Psoas muscle (tissue), 8 donors: ENCODE measurements at places on chromosomes 6 and 20. TPM values are rescaled to one million over a fixed set of nuclear protein-coding genes. Genes with fewer than 3 reads are reported as not detected.

Gene KCNB1
- 44.0 TPM for total RNA-seq

DNA sequence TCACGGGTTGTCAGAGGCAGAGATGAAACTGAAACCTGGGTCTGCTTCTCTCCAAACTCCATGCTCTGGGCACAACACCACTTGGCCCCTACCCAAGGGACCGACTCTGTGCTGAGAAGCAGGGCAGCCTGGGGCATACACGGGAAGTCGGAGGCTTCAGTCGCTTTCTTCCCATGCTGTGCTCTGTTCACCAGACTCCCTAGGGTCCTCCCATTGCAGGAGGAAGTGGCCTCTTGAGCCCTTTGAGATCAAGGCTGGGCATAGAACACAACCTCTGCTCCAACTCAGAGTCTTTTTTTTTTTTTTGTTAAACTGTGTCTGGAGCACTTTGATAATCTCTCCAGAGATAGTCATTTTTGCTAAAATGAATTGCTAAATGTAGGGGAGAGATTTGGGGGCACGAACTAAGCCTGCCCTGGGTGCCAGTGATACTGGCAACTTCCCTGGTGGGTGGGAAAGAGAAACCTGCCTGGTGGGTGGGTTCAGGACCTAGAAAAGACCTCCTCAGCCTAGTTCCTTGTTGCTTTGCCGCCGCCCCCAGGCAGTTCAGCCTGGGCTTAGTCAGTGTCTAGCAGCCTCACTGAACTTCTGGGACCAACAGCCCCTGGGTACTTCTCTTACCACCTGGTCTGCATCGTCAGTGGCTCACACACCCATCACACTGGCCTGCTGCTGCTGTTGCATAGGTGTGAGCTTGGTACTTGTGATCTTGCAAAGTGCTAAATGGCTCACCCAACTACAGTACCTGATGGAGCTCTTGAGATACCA lies 62.0 kb downstream of the PPP1R14C start:
- H3K27me3 ChIP-seq, result no peaks in the 10 kb centered on the region
- H3K4me3 ChIP-seq, result peak overlapping the region; percentile 60
- no peaks in the 10 kb centered on the region for H3K36me3 ChIP-seq
- DNase-seq, result peak; percentile 25

Gene B3GAT2
- total RNA-seq, result not detected

DNA sequence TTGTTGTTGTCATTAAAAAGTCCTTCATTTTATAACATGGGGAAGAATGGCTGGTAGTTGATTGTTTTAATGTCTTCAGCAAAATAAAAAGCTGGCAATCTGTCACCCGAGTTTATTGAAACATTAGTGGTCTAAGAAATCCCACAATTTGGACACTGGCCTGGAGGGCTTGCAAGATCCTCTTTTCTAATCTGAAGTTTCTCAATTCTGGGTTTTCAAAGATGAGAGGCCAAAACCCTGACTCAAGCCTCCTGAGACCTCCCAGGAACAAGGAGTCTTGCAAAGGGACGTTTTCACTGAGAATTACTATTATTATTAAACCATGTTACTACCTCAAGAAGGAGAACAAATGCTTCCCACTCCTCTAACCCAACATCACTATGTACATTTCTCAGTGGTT lies 19.5 kb downstream of the MAP1LC3A start:
- H3K4me1 ChIP-seq, result peaks cover 26% of the 10 kb centered on the region
- no peak for DNase-seq
- H3K27ac ChIP-seq, result peak overlapping the region; percentile 66

Gene NUP153
- 39.6 TPM for total RNA-seq

Gene OPN5
- total RNA-seq, result 0.71 TPM

DNA sequence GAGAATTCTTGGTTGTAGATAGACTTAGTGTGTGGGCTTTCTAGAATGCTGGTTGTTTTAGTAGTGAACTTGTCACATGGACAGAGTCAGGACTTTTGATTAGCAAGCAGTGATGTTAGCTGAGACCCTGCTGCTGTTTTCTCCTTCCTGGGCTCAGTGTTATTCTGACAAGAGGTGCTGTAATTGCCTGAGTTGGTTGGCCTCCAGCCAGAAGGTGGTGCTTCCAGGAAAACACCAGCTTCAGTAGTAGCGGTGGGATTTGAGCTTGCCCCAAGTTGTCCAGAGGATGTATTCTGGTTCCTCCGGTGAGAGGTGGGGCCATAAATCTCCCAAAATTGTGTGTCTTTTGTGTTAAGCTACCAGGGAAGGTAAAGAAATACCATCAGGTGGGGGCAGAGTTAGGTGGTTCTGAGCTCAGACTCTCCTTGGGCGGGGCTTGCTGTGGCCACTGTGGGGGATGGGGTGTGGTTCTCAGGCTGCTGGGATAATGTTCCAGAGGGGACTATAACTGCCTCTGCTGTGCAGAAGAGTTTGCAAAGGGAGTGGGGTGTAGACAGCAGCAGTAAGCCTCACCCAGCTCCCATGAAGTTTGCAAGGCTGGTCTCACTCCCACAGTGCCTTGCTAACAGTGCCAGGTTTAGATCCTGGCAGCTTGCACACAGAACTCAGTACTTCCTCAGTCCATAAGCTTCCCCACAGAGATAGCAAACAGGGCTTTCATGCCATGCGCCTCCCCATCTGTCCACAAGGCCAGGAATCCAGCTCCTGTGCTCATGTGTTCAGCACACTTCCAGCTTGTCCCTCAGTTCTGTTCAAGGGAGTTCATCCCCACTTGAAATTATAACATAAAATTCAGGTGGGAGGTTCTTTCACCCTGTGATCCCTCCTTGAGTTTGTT lies 278.4 kb upstream of the PTCHD4 start:
- no peak for DNase-seq
- no peak overlapping the region for H3K27ac ChIP-seq
- H3K27me3 ChIP-seq, result no peaks in the 10 kb centered on the region
- H3K4me3 ChIP-seq, result no peak overlapping the region
- H3K36me3 ChIP-seq, result no peaks in the 10 kb centered on the region
- H3K4me1 ChIP-seq, result no peaks in the 10 kb centered on the region

Gene PLEKHG1
- 9.6 TPM for total RNA-seq
